ENCODE measurements at places on chromosomes 16 and 17. TPM values are rescaled to one million over a fixed set of nuclear protein-coding genes. Genes with fewer than 3 reads are reported as not detected.
A peak's percentile ranks its signal among the peaks of the same experiment; 100 is the strongest.

- no peak overlapping the region for H3K4me3 ChIP-seq
- H3K4me1 ChIP-seq, result peaks cover 11% of the 10 kb centered on the region
- no peaks in the 10 kb centered on the region for H3K36me3 ChIP-seq
- H3K27me3 ChIP-seq, result no peaks in the 10 kb centered on the region
- H3K27ac ChIP-seq, result no peak overlapping the region
Observed at GRCh38 chr16:86580791-86581170, 2.4 kb downstream of the FOXL1 start.

Gene CHAD
- total RNA-seq, result 3.9 TPM

Gene RNF43
- total RNA-seq, result 2.5 TPM

DNA sequence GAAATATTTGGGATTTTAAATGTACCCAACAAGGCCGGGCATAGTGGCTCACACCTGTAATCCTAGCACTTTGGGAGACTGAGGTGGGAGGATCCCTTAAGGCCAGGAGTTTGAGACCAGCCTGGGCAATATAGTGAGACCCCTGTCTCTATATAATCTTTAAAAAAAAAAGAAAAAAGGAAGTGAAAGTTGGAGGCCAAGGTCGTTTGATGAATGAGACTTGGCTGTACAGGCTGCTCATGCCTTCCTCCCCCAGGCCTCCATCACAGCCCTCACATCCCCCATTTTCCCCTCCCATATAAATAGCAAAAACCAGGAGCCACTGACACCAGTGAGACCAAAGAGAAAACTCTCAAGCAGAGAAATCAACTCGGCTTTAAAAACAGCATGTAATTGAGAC is 3.3 kb upstream of the CA7 start:
- no peak for DNase-seq
- H3K4me3 ChIP-seq, result no peak overlapping the region
- peaks cover 14% of the 10 kb centered on the region for H3K4me1 ChIP-seq
- no peaks in the 10 kb centered on the region for H3K36me3 ChIP-seq

GRCh38 chr17:39929646-39930407 is 2.3 kb downstream of the LRRC3C start:
- no peak overlapping the region for H3K4me3 ChIP-seq
- no peak for DNase-seq
- H3K36me3 ChIP-seq, result no peaks in the 10 kb centered on the region
- H3K27ac ChIP-seq, result no peak overlapping the region
- no peaks in the 10 kb centered on the region for H3K27me3 ChIP-seq

Gene ADAM11
- total RNA-seq, result 0.39 TPM

GRCh38 chr17:63984651-63985386 is 12.1 kb upstream of the SCN4A start:
- no peak overlapping the region for H3K4me3 ChIP-seq
- H3K36me3 ChIP-seq, result no peaks in the 10 kb centered on the region
- no peak overlapping the region for H3K27ac ChIP-seq
- peaks cover 8% of the 10 kb centered on the region for H3K4me1 ChIP-seq
- no peaks in the 10 kb centered on the region for H3K27me3 ChIP-seq

Gene PRR15L
- total RNA-seq, result not detected

- DNase-seq, result no peak
- no peaks in the 10 kb centered on the region for H3K27me3 ChIP-seq
- H3K4me3 ChIP-seq, result no peak overlapping the region
- H3K27ac ChIP-seq, result no peak overlapping the region
Observed at GRCh38 chr16:73053038-73053363, 5.1 kb upstream of the ZFHX3 start.

Gene NLRC5
- 510 TPM for total RNA-seq

GRCh38 chr17:7579834-7580603 is 581 bp downstream of the CD68 start:
- no peaks in the 10 kb centered on the region for H3K27me3 ChIP-seq
- H3K4me1 ChIP-seq, result peaks cover 53% of the 10 kb centered on the region
- H3K4me3 ChIP-seq, result peak overlapping the region; percentile 17
- H3K36me3 ChIP-seq, result peaks cover 46% of the 10 kb centered on the region

GRCh38 chr17:82807562-82807961 is 32.3 kb downstream of the ZNF750 start:
- DNase-seq, result no peak
- no peaks in the 10 kb centered on the region for H3K4me1 ChIP-seq
- no peaks in the 10 kb centered on the region for H3K27me3 ChIP-seq
- peaks cover 16% of the 10 kb centered on the region for H3K36me3 ChIP-seq

All from B cell (primary cell).